Fibroblast of mammary gland (primary cell): ENCODE measurements at places on chromosomes 12 and 14.

DNA sequence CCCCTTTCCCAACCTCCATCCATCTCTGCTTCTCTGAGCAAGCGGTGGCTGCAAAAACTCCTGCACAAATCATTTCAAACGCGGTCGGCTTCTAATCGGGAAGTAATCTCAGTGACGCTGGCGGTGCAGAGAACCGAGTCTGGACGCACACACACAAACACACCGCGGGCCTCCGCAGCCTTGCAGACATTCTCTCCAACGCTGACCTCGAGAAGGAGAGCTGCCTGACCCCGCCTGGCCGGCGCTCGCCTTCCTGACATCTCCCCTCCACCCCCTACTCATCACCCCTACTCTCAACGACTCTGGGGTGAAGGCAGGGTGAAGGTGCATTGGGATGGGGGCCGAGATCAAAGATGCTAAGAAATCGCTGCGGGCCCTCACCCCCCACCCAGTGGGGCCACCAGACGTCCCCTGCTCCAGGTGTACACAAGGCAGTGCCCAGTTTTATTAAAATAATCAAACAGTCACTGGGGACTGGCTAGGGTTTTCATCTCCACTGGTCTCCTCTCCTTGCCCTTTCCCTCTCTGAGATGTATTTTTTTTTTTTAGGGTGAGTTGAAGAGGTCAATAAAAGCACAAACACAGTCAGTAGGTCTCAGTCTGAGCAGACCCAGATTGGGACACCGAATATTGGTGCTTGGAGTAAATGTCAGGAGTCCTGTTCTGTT lies 506 bp upstream of the TBX5 start:
- peak; percentile 67 for DNase-seq

DNA sequence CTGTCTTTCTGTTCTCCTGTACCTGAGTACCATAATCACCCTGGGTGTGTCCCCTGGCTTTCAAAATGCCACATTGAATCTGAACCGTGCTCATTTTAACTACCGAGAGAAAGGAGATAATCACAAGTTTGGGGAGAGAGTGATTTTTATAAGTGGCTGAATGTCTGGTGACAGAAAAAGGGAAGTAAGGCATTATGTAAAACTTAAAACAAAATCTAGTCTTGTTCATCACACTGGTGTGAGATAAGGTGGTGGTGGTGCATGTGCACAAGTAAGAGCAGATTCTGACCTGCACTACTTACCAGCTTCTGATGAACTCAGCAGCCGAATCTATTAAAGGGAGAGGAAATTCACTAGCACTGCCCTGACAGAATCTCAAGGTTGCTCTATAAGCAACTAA lies 56.3 kb downstream of the SPPL3 start:
- no peak for DNase-seq

GRCh38 chr12:60123557-60123956 lies 527.7 kb downstream of the SLC16A7 start:
- DNase-seq, result peak; percentile 44

GRCh38 chr14:59827401-59827800 lies 43.2 kb downstream of the RTN1 start:
- no peak for DNase-seq

DNA sequence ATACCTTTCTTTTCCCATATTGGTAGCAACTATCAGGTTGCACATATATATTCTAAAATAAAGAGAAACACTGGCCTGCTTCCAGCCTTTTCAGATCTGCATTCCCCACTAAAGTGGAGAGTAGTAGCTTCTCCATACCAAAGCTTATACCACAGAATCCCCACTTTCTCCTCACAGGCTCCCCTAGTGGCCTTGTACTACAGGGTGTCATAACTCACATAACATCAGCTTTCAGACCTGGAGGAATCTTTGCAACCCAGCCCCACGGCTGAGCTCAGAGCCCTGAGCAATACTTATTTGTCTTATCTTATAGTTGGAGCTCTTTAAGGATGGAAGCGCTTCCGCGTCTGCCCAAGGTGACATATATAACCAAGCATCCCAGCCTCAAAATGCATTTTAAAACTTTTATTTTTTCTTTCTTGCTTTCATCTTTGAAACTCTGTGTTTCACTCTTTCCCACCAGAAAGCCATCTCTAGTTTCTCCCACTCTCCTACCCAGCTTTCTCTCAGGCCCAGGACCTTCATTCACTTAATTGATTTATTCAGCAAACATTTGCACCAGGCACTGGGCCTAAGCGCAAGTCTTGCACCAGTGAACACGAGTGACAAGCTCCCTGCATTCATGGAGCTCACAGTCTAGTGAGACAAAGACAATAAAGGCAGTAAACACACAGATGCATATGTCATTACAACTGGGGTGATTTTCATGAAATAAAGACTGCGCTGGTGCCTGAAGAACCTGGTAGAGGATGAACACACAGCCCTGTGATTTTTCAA lies 254.7 kb downstream of the IPO8 start:
- DNase-seq, result peak; percentile 46

DNA sequence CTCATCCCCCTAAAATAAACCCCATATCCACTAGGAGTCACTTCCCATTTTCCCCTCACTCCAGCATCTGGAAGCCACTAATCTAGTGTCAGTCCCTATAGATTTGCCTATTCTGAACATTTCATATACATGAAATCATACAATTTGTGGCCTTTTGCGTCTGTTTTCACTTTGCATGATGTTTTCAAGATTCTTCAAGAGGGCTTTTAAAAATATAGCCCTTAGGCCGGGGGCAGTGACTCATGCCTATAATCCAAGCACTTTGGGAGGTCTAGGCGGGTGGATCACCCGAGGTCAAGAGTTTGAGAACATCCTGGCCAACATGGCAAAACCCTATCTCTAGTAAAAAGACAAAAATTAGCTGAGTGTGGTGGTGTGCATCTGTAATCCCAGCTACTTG lies 104.7 kb downstream of the VEZT start:
- DNase-seq, result peak; percentile 82
